ENCODE measurements at places on chromosomes 6 and 20.

DNA sequence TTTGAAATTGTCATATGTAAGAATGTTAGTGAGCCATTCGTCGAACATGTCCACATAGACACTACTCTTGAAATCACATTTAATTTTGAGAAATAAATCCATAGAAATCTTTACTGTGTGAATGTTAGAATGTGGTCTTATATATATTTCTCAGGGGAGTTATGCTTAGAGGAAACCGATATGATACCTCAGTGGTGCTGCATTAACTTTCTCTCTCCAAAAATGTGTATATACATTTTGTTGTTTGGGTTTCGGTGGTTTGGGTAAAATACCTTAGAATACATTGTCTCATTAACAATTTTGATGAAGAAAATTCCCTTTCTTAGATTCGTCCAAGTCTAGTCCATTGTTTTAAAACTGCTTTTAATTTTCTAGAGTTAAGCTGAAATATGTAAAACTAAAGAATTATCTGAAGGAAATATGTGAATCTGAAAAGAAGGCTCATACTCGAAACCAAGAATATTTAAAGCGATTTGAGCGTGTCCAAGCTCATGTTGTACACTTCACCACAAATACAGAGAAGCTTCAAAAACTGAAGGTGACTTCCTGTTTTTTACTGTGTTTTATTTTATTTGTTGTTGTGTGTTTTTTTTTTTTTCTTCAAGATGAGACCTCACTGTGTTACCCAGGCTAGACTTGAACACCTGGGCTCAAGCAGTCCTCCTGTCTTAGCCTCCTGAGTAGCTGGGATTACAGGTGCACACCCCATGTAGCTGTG is 10.3 kb downstream of the KIZ start:
- DNase-seq = no peak

DNA sequence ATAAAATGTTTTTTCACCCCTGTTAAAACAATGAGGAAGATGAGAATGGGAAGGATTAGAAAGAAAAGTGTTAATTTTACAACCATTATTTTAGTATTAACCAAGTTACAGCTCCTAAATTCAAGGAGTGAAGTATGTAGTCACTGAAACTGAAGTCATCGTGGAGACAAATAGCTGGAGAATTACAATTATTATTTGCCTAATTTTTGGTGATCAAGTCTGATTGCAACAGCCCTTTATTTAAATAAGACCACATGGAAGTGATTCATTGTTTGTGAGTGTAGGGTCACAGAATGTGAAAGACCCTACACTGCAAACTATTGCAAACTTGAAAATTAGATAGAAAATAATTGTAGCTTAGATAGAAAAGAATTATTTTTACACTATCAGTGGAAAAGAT is 292.4 kb downstream of the CENPW start:
- DNase-seq = no peak

DNA sequence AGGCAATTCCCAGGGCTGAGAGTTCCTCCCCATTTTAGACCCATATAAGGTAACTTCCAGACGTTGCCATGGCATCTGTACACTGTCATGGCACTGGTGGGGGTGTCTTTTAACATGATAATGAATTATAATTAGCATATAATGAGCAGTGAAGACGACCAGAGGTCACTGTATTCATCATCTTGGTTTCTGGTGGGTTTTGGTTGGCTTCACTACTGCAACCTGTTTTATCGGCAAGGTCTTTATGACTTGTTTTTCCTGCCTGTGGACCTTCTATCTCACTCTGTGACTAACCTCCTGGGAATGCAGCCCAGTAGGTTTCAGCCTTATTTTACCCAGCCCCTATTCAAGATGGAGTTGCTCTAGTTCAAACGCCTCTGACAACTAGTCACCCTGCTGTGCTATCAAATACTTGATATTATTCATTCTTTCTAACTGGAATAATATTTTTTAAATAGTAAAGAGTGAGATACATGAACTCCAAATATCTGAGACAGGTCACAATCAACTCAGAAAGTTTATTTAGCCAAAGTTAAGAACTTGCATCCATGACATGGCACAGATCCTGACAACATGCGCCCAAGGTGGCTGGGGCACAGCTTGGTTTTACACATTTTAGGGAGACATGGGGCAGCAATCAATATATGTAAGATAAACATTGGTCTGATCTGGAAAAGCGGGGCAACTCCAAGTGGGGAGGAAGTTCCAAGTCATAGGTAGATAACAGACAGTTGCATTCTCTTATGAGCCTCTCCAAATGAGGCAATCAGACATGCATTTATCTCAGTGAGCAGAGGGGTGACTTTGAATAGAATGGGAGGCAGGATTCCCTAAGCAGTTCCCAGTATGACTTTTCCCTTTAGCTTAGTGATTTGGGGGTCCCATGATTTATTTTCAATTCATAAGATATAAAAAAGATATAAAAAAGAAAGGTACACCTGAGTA is 1.2 kb upstream of the UFL1 start:
- DNase-seq = no peak

- no peak for DNase-seq
These were observed 197.9 kb downstream of the CDH4 start for GRCh38 chr20:61449916-61450315.

DNA sequence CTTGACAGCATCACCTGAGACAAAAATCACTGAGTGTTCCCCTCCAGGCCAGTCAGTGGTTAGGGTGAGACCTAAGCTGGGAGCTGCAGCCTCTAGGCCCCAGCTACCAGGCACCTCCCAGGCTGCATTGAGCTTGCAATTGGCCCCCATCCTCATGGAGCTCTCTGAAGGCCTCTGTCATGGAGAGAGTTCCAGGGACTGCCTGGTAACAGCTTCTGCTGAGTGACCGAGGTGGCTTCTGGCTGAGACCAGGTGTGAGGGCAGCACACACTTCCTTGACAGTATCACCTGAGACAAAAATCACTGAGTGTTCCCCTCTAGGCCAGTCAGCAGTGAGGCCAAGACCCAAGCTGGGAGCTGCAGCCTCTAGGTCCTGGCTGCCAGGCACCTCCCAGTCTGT is 283.0 kb downstream of the SMOC2 start:
- no peak for DNase-seq

DNA sequence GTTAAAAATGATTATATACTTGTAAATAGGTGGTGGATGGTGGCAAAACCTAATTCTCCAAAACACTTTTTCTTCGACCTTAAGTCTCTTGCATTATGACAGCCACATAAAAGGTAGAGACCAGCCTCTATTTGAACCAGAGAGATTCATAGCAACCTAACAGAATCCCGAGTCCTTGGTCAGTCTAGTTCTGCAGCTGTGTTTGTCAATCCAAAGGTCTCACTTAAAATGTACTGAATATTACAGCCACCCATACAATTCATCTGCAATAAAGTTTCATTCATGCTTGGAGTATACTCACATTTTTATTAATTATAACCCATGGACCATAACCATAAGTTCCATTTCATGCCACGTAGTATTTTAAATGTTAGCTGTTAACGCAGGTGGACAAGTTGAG is 87.2 kb downstream of the EPM2A start:
- DNase-seq = no peak

GRCh38 chr6:29494131-29494530 is 6.4 kb upstream of the MAS1L start:
- no peak for DNase-seq

- no peak for DNase-seq
These were observed 99.6 kb downstream of the CEP57L1 start for GRCh38 chr6:109194880-109195279.

- no peak for DNase-seq
These were observed 51.6 kb downstream of the LAMA4 start for GRCh38 chr6:112202639-112203341.

DNA sequence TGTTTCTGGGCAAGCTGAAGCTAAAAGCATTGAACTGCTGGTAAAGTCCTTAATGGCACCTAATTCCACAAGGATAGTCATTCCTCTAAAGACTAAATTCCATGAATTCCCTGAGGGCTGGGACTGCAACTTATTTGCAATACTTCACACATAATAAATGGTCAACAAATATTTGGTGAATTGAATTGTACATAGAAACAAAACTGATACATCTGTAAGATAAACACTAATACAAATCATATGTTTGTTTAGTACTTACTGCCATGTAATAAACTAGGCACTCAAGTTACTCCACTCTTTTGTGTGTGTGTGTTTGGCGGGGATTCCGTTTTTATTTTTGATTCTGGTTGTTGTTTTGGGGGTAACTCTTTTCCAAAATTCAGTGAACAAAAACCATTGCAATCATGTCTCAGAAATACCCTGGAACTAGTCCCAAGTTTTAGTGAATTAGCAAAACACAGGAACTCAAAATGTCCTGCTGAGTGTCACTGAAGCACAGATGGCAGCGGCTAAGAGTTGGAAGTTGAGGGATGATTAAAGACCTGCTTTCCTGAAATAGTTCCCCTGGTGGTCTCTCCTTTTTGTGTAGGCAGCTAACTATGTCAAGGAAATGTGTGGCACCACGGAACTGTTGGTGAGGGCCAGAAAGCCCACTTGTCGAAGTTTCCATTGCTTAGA is 74.8 kb upstream of the SNRPB2 start:
- DNase-seq = no peak

GRCh38 chr20:19897891-19898290 is 119.3 kb upstream of the NAA20 start:
- no peak for DNase-seq

DNA sequence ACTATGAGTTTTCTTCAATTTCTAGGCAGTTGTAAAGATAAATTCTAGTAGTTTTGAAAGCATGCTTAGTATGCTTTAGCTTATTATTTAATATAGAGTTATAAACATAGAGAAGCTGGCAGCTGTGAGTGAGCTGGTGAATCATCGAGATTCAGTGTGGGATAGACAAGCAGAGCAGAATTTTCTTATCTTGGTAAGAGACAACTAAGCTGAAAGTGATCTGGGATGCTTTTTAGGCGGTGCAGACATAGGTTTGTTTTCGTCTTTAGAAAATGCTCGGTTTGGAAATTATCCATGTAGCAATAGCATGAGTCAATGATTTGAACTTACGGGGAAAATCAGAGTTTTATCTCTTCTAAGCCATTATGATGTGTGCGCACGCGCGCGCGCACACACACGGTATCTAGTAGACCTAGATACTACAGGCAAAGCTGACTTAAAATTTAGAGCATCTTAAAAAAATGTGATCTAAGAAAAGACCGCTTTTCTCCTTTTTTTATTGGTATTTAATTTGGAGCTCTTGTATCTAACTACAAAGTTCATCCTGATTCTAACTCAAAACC is 128.3 kb upstream of the MAP3K7 start:
- no peak for DNase-seq

GRCh38 chr6:73942592-73943186 is 246.7 kb downstream of the CD109 start:
- DNase-seq = no peak

DNA sequence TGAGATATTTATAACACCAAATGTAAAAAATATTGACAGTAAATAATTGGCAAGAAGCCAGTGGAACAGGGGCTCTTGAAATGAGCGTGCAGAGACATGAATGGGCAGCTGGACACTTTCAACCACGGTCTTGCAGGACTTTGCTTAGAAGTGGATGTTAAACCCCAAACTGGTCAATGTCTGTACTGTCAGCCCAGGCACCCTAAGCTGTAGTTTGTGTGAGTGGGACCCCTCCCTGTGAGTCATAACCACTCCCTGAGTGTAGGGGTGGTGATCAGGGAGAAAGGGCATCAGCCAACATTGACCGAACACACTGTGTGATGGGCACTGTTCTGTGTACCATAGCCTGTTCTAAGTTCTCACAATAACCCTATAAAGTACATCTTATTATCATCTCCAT is 108.6 kb downstream of the FIG4 start:
- no peak for DNase-seq

DNA sequence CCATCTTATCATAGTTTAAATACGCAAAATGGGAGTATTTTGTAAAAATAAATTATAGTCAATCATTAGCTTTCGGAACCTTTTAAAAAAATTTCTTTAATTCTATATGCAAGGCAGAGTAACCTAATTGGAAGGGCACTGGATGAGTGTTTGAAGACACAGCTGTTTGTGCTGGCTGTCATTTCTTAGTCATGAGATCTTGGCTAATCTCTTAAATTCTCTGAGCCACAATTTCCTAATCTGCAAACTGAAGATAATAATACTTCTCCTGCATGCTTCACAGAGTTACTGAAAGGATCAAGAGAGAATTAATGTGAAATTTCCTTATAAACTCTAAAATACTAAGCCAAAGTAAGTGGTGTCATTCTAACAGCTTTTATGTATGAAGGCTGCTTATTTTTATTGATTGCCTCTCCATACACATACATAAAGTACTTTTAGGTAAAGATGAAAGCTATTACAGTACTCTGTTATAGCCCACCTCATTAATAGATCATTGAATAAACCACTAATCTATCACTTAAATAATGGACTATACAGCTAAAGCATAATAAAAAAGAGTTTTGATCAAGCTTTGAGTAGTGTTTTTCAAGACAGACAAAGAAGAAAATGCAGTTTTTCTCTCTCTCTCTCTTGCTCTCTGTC is 383.7 kb upstream of the IRAK1BP1 start:
- no peak for DNase-seq

GRCh38 chr6:139882234-139882633 is 507.8 kb upstream of the CITED2 start:
- no peak for DNase-seq

- no peak for DNase-seq
These were observed 88.0 kb upstream of the TULP1 start for GRCh38 chr6:35600659-35601125.

GRCh38 chr6:55208478-55209458 is 34.5 kb downstream of the HCRTR2 start:
- DNase-seq = no peak

- no peak for DNase-seq
These were observed 293.0 kb upstream of the PRDM1 start for GRCh38 chr6:105793130-105793529.

GRCh38 chr6:44646355-44646754 is 258.8 kb downstream of the CDC5L start:
- no peak for DNase-seq
